ENCODE measurements at places on chromosomes 3 and 15.
A peak's percentile ranks its signal among the peaks of the same experiment; 100 is the strongest.

DNA sequence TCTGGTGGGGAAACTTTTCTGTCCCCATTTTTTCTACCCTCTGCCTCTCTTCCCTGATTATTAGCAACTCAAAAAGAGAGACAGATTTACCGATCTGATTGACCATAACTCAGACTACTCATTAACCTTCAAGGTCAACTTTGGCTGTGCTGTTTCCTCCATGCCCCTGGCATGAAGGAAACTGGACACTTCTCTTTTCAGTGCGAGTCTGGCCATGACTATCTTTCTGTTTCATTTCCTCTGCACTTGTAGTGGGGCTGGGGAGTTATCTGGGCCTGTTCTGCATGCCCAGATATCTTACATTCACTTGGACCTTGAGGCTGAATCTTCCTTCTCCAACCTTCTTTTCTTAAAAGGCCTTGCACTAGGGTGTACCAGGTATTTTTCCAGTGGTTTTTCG is 76.9 kb upstream of the SLCO2A1 start:
- DNase-seq: no peak

GRCh38 chr15:44584162-44584749 is 47.3 kb downstream of the EIF3J start:
- DNase-seq: peak; percentile 72

- DNase-seq: no peak
Measured at GRCh38 chr3:38343797-38344594, 2.6 kb upstream of the XYLB start.

DNA sequence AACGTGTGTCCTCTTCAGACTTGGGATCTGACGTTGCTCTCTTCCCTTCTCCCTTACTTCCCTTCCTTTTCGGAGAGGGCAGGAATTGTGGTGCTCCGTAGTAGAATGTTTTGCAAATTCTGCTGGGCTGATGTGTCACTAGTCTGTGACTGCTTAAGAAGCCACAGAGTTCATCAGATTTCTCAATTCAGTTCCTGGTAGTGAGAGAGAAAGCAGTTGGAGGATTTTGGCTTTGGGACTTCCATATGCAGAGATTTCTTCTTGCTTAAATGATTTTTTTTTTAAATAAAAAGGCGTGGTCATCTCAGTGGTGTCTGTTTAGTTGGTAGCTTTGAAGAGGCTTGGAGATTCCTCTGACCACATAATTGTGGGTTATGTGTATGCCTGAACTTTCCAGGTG is 10.1 kb downstream of the CEMIP start:
- DNase-seq: no peak

- DNase-seq: no peak
Measured at GRCh38 chr15:94739639-94740038, 508.3 kb downstream of the MCTP2 start.

DNA sequence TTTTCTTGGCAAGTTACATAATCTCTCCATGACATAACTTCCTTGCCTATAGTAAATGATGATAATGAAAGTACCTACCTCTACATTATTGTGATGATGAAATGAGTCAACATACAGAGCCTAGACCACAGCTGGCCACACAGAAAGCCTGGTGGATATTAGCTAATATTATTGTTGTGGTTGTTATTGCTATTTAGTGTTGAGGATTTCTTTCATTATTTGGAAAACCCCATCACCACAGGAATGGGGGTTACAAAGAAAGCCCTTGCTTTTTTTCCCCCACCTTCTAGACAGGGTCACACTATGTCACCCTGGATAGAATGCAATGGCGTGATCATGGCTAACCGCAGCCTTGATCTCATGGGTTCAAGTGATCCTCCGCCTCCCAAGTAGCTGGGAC is 125.0 kb downstream of the PDZRN3 start:
- DNase-seq: no peak

- no peak for DNase-seq
Measured at GRCh38 chr3:177680472-177680821, 483.2 kb upstream of the TBL1XR1 start.

GRCh38 chr15:56236197-56236596 is 7.5 kb downstream of the RFX7 start:
- no peak for DNase-seq

DNA sequence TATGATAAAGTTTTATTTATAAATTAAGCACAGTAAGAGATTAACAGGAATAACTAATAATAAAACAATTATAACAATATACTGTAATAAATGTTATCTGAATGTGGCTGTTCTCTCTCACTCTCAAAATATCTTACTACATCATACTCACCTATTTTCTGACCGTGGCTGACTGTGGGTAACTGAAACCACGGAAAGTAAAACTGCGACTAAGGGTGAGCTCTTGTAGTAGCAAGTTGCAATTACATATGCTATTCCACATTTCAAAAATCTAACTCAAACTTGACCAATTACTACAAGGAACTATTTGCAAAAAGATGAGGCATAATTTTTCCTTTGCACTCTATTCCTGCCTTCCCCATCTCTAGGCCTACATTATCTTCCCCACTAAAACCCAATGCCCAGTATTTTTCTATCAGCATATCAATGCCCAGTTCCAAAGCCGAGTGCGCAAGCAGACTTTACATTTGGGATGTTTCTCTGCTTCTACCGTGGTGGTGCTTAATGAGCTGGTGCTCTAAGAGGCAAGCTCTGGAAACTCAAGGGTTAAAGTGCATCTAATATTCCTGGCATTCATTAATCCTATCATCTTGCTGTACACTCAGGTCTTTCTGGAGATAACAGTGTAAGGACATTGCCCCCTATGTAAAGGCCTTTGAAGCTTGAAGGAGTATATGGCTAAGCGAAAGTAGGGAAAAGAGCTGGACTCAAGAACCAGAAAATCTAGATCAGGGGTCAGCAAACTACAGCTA is 6.7 kb downstream of the PCYT1A start:
- DNase-seq: no peak

DNA sequence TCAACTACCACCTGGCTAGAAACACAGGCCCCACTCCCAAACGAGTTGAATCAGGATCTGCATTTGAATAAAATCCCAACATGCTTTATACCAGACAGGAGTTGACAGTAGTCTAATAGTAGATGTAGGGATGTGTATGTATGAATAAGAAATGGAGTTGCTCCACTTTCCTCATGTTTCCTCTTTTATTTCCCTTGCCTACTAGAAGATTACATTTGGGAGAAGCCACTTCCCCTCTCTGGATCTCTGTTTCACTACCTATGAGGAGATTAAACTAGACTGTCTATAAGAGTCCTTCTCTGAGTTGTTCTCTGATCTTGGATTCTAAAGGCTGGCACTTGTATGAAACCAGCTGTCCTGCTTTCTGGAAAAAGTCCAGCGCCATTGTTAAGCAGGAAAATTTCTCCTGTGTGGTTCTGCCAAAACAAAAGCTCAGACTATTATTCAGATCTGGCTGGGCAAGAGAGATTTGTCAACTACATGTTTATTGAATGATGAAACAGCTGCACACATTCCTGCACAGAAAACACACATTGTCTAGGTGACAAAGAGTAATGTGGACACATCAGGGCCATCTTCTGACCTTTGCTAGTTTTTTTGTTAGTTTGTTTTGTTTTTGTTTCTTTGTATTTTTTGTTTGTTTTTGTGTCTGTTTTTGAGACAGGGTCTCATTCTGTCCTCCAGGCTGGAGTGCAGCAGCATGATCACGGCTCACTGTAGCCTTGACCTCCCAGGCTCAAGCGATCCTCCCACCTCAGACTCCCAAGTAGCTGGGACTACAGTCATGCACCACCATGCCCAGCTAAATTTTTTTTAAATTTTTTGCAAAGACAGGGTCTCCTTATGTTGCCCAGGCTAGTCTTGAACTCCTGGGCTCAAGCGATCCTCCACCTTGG is 29.9 kb downstream of the ACP3 start:
- no peak for DNase-seq

DNA sequence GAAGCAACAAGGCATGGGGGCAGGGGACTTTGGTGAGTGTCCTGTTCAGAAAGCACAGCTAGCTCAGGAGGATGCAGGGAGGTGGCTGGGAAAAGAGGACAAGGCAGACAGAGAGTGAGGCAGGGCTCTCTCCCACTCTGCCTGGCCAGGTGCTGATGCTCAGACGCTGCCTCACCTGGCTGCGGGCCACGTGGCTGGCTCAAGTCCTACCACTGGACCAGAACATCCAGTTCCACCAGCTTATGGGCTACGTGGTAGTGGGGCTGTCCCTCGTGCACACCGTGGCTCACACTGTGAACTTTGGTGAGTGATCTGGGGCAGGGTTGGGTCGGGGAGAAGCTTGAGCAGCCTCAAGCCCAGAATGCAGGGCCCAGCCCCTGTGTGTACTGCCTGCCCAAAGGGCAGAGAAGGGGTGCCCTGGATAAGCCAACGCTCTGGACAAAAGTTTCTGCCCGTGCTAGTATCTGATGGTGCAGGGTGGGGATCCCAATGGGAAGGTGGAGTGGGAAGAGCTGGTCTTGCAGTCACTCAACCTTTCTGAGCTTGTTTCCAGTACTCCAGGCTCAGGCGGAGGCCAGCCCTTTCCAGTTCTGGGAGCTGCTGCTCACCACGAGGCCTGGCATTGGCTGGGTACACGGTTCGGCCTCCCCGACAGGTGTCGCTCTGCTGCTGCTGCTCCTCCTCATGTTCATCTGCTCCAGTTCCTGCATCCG is 20.9 kb downstream of the NOX5 start:
- DNase-seq: peak; percentile 86

DNA sequence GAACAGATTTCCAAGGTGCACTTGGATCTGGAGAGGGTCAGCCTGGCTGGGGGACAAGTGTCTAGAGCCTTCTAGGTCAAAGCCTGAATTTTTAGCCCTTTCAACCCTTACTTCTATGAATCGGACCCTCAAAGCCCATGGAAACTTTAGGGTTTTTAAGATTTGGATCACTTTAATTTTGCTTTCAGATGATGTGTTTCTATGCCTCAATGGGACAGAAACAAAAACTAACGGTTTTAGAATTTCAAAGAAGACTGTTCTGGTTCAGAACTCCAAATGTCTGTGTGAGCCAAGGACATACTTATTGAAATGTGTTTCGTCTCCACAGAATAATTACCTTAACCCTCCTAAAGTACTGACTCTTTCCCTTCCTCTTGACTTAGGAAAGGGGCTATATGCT is 266.7 kb downstream of the LRTM1 start:
- no peak for DNase-seq

DNA sequence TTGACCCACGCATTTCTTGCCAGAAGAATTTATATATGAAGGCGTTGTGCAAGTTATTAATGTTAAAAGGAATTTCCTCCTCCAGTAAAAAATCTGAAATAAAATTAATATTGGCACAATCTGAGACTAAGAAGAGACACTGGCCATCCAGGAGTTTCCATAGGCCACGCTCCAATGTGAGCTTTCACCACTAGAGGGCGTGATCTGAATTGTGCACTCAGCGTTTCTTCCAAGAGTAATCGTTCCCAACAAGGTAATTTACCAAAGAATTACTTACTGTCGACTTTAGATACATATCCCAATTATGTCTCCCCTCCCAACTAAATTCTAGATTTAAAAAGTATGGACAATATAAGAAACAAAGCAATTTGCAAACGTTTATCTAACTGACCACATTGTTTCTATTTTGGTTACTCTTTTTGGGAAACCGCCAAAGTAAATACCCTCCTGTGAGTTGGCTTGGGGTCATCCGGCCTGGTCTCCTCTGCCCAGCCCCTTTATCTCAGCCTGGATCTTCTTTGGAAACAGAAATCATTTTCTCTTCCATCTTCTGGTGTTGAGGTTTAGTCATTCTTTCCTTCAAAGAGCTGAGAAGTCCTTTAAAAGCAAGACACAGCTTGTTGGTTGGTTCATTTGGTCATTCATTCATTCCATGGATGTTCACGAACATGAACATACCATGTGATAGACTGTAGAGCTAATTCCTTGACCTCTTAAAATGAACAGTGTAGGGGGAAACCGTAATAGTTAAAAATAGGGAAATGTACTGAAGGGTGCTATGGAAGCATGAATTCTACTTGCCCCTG is 26.2 kb downstream of the POLR2M start:
- peak; percentile 60 for DNase-seq

GRCh38 chr3:107581230-107581629 is 58.5 kb downstream of the BBX start:
- no peak for DNase-seq

GRCh38 chr15:100171411-100171810 is 170.4 kb downstream of the ADAMTS17 start:
- no peak for DNase-seq

DNA sequence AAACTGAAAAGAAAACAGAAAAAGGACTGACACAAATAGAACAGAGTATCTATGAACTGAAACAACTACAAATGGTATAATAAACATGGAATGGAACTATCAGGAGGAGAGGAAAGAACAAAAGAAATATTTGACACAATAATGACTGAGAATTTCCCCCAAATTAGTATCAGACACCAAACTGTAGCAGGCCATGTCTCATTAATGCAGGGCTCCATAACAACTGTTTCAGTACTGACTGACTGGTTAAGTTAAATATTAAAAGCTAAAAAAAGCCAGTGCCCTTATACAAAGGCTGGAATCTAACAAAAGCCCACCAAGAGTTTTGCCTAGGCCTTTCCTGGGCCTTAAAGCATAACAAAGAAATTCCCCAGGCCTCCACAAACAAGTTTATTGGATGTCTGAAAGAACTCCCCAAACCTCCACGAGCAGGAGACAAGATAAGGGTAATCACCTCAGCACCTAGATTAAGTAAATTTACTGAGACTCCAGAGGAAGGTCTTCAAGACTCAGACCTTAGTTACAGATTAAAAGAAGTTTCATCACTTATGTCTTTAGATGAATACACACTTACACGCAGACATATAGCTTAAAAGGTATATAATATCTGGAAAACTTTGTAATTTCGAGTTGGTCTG is 45.7 kb downstream of the KPNA1 start:
- DNase-seq: peak; percentile 32

GRCh38 chr3:188861842-188862744 is 309.7 kb upstream of the TPRG1 start:
- no peak for DNase-seq

GRCh38 chr15:38888701-38889221 is 324.1 kb upstream of the RASGRP1 start:
- no peak for DNase-seq

- DNase-seq: no peak
Measured at GRCh38 chr3:172591876-172592771, 68.9 kb upstream of the TNFSF10 start.

DNA sequence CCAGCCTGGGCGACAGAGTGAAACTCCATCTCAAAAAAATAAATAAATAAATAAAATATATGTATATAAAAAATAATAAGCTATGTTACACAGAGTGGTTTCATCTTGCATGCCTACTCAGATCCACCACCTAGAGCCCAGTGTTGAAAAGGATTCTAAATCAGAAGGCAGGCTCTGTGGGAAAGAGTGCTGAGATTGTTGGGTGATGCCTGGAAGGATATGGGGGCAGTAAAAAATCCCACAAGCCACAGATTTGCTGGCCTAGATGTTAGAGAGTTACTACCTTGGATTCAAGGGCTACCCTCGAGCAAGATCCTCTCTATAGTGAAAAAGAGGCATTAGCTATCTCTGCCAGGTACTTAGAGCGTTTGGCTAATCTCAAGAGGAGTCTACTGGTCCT is 144.3 kb downstream of the STAC start:
- DNase-seq: no peak

DNA sequence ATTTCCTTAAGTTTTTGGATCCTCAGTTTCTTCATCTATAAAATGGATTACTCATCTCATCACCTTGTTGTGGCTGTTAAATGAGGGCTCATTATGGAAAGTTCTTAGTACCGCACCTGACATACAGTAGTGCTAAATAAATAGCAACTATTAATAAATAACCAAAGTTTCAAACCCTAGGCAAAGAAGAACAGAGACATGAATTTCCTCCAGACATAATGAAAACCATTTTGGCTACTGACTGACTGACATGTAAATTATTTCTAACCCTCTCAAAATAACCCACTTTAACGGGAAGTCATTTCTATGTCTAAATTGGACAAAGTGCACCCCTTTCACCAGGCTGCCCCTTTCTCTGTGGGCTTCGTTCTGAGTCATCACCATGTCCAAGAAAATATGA is 17.4 kb upstream of the KLHL6 start:
- no peak for DNase-seq
